ENCODE measurements at places on chromosomes 6 and 20.
A peak's percentile ranks its signal among the peaks of the same experiment; 100 is the strongest.

DNA sequence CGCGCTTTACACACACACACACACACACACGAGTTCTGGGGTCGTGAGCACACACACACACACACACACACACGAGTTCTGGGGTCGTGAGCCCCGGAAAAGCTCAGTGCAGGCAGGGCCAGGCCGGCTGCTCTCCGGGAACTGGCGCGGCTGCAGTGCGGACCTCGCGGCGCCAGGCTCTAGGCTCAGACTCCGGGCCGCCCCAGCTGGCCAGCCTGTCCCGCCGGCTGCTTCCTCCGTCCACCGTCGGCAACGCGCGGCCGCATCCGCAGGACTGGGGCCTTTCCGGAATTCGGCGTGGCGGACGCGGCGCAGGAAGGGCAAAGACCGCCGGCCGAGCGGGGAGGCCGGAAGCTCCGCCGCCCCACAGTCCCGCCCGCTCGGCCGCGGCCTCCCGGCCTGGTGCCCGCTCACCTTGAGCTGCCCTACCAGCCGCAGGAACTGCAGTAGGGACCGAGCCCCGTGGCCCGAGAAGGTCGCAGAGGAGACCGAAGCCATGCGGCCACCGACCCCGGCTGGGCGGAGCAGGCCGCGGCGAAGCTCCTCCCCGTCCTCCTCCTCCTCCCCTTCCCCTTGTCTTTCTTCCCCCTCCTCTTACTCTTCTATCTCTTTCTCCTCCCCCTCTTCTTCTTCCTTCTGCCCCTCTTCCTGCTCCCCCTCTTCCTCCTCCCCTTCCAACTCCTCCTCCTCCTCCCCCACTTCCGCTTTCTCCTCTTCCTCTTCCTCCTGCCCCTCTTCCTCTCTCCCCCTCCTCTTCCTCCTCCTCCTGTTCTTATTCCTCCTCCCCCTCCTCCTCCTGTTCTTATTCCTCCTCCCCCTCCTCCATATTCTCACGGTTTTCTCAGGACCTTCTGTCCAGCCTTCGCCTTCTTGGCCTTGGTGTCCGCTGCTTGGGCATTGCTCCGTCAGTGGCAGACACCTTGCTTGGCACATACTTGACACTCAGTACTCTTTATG is at the start of gene HDDC2:
HDDC2 (minus strand) TSS at position 533 of the 957 bp plus-strand sequence; CDS start at position 498, 35 bp downstream.
- DNase-seq: peak; percentile 83

DNA sequence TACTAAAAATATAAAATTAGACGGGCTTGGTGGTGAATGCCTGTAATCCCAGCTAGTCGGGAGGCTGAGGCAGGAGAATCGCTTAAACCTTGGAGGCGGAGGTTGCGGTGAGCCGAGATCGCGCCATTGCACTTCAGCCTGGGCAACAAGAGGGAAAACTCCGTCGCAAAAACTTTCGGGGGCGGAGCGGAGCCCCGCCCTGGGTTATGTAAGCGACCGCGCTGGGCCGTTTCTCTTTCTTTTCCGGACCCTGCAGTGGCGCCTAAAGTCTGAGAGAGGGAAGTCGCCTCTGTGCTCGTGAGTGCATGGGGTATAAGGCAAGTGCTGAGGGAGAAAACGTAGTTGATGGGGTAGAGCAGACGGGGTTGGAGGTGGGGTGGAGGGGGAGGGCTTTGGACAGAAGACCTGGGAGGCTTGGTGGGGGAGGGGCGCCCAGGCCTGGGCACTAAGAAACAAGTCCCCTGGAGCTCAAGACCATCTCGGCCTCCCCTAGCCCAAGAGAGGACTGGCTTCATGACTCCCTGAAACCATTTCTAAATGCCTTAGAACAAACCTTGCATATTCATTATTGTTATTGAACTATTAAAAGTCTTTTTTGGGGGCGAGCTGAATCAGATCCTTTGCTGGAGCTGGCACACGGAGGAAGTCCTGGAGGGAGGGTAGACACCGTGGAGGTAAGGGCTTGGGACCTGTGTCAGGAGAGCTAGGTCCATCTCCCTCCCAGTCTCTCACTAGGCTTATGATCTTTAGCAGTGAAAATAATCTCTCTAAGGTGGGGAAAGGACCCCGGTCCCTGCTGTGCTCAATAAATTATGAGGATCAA is 2.7 kb upstream of the MICA start:
- DNase-seq: peak; percentile 93

- no peak for DNase-seq
Observed at GRCh38 chr6:3347247-3347646, 88.5 kb downstream of the PSMG4 start.

GRCh38 chr6:118764766-118765165 is 113.4 kb upstream of the CEP85L start:
- DNase-seq: no peak

DNA sequence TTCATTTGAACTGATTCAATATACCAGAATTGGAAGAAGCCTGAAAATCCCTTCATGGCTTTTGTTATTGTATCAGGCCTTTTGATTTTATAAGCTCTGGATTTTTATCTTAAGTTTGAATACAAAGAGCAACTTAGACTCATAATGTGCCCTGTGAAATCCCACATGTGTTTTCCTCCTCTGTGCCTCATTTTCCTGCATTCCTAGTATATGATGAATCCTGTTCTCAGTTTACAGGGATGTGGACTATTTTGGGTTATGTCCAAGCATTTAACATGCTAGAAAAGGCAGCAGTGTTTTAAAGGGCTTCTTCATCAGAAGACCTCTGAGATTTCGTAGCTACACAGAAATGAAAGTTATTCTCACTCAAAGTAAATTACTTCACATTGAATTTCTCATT is 455.0 kb downstream of the RFPL4B start:
- no peak for DNase-seq

GRCh38 chr6:3592371-3592941 is 135.6 kb upstream of the SLC22A23 start:
- no peak for DNase-seq

Measured in activated effector memory CD4-positive, alpha-beta T cell treated with anti-CD3 and anti-CD28 coated beads, Interleukin-2, amount 50 U/mL, for 16 hours (primary cell).